Adipocyte (in vitro differentiated cells): ENCODE measurements at places on chromosomes 5 and 9.

- DNase-seq: peak; percentile 75
Measured at GRCh38 chr5:113450462-113450861, 15.7 kb upstream of the TSSK1B start.

DNA sequence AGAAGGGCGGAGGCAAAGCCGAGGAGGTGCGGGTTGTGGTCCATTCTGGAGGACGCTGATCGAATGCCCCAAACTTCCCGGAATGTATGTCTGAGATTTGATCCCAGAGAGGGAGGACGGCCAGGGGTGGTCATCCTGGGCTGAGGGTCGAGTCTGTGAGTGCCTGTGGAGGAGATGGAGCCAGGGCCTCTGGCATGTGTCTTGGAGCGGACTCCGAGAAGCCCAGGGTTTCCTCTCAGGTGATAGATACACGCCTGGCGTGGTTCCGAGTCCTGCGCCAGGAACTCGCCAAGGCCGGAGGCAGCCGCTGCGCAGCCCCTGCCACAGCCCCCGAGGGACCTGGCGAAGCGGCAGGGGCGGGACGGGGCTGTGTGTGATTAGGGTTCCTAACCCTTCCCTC lies 363 bp downstream of the ZNF454 start:
- DNase-seq: peak; percentile 11

DNA sequence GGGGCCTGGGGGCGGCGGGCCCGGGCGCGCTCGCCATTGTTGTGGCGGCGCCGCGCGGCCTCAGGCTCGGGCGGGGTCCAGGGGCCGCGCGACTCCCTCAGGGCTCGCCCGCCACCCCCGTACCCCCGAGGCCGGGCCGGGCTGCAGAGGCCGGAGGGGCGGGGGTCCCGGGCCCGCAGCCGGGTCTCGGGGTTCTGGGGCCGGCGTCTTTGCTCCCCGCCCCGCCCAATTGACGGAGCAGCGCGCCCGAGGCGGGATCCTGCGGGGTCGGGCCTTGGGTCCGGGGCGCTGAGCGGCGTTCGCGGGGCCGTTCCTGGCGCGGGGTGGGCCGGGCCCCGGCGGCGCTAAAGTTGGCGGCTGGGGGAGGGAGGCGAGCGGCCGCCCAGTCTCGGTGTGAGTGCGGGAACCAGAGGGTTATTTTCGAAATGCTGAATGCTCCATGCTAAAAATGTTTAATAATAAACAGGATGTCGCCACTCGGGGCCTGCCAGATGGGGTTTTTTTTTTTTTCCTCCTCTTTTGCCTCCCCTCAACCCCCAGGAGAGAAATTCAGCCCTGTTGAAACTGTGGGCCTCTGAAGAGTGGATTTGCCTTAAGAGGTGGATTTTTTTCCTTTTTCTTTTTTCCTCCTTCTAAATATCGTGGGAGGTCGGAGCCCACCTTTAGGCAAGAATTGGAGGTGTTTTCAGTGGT lies 724 bp downstream of the PRRC2B start:
- DNase-seq: peak; percentile 78

DNA sequence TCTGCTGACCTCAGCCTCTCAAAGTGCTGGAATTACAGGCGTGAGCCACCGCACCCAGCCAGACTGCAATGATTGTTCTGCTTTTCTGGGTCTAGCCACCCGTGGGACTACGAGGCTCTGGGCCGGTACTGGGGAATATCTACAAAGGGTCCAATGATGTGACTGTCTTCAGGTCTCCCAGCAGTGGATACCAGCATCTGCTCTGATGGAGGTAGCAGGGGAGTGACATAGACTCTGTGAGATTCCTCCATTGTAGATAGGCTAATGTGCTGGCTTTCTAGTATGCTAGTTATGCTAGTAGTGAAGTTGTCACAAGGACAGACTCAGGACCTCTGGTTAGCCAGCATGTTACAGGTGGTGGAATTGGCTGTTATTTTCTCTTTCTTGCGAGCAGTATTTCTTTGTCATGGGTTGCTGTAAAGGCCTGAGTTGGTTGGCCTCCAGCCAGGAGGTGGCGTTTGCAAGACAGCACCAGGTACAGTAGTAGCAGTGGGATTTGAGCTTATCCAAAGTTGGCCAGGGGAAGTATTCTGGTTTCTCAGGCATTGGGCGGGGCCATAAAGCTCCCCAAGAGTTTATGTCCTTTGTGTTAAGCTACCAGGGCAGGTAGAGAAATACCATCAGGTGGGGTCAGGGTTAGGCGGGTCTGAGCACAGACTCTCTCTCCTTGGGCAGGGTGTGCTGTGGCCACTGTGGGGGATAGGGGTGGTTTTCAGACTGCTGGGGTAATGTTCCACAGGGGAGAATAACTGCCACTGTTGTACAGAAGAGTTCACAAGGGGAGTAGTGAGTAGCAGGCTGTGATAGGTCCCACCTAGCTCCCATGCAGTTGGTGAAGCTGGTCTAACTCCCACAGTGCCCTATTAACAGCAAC lies 105.2 kb downstream of the SGCD start:
- no peak for DNase-seq

GRCh38 chr5:72057816-72058215 lies 49.5 kb upstream of the MAP1B start:
- DNase-seq: no peak

DNA sequence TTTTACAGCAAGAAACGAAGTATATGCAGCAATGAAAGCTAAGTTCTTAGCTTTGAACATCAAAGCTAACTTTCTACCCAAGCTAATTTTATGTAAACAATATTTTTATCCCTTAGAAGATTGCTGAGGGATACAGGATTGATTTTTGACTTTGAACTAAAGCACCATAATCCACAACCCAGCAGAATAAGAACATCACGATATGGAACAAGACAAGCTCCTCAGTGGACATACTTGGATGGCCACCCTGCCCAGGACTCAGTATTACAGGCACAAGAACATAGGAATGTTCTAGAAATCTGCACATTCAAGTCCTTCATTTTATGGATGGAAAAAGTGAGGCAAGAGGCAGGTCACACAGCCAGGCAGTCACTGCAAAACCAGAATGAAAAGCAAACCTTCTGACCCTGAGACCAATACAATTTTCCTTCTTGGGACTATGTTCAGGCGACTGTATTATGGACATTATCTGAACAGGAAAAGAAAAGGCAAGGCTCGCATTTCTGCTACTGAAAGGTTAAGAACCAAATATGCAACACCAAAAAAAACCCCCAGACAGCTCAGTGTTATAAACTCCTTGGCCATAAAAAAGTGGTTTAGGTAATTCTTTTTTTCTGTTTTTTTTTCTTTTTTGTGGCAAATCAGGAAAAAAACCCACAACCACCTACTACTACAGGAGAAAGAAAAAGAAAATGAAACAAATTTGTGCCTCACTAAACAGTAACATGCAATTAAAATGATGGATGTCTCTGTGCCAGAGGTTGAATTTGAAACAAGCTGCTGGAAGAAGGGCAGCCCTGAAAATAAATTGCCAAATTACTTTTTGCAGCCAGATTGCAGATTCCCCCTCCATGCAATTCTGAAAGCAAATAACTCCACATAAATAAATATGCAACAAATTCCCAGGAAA lies 25.4 kb downstream of the EPB41L4B start:
- no peak for DNase-seq

DNA sequence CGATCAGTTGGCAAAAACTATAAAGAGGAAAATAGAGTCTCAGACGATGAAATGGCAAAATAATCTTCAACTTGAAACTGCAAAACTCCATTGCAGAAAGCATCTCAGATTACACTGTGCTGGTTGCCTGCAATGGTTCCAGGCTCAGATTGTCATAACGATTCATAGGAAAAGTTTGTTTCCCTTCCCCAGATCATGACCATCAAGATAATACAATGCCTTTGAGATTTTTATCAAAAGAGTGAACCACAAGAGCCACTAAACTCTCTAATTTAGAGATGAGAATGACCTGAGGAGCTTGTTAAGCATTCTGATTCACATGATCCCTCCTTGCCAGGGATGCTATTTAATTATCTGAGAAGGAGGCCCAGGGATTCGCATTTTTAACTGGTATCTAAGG lies 52.6 kb upstream of the ITGA1 start:
- DNase-seq: no peak

GRCh38 chr9:132164604-132165362 lies 2.9 kb downstream of the NTNG2 start:
- no peak for DNase-seq
